A673 (cell line): ENCODE measurements at places on chromosomes 13 and 19. TPM values are rescaled to one million over a fixed set of nuclear protein-coding genes. Genes with fewer than 3 reads are reported as not detected.

DNA sequence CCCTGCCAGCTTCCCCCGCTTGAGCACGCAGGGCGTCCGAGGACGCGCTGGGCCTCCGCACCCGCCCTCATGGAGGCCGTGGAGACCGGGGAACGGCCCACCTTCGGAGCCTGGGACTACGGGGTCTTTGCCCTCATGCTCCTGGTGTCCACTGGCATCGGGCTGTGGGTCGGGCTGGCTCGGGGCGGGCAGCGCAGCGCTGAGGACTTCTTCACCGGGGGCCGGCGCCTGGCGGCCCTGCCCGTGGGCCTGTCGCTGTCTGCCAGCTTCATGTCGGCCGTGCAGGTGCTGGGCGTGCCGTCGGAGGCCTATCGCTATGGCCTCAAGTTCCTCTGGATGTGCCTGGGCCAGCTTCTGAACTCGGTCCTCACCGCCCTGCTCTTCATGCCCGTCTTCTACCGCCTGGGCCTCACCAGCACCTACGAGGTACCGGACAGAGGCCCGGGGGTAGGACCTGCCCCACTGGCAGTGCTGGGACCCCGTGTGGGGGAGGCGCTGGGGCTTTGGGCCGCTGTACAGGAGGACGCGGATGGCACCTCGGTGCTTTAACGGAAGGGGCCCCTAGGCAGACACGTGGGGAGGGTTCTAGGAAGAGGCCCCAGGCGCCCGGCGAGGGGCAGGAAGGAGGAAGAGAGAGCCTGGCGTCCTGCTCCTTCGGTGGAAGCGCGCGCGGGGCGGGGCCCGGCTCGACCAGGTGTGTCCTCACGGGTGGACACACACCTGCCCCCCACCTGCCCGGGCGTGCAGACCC is 681 bp downstream of the SLC5A5 start:
- H3K36me3 ChIP-seq: no peaks in the 10 kb centered on the region
- H3K4me3 ChIP-seq: no peak overlapping the region
- H3K4me1 ChIP-seq: peaks cover 5% of the 10 kb centered on the region
- no peak for DNase-seq
- peaks cover 54% of the 10 kb centered on the region for H3K27me3 ChIP-seq

GRCh38 chr19:11881151-11881800 is 6.3 kb upstream of the ZNF69 start:
- H3K27ac ChIP-seq: no peak overlapping the region
- peak; percentile 76 for DNase-seq
- no peaks in the 10 kb centered on the region for H3K4me1 ChIP-seq

GRCh38 chr13:28590461-28590860 is 68.5 kb upstream of the POMP start:
- H3K27ac ChIP-seq: no peak overlapping the region
- no peaks in the 10 kb centered on the region for H3K36me3 ChIP-seq
- H3K4me1 ChIP-seq: no peaks in the 10 kb centered on the region
- DNase-seq: no peak
- no peak overlapping the region for H3K4me3 ChIP-seq
- H3K27me3 ChIP-seq: no peaks in the 10 kb centered on the region

DNA sequence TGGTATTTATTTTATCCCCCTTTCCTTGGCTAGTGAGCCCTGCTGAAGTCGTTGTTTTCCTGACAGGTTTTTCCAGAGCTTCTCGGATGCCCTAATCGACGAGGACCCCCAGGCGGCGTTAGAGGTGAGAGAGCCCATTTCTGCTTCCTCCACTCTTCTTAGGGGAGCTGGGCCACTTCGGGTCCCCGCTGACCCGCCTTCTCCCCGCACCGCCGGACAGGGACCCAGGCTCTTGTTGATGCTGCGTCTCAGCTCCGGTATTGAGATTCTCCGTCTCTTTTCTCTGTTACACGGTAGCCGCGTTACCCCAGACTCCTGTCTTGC is 306 bp downstream of the SUGT1 start:
- peaks cover 24% of the 10 kb centered on the region for H3K36me3 ChIP-seq
- H3K27me3 ChIP-seq: no peaks in the 10 kb centered on the region
- H3K27ac ChIP-seq: peak overlapping the region; percentile 97
- peak overlapping the region; percentile 84 for H3K4me3 ChIP-seq
- peaks cover 7% of the 10 kb centered on the region for H3K4me1 ChIP-seq

DNA sequence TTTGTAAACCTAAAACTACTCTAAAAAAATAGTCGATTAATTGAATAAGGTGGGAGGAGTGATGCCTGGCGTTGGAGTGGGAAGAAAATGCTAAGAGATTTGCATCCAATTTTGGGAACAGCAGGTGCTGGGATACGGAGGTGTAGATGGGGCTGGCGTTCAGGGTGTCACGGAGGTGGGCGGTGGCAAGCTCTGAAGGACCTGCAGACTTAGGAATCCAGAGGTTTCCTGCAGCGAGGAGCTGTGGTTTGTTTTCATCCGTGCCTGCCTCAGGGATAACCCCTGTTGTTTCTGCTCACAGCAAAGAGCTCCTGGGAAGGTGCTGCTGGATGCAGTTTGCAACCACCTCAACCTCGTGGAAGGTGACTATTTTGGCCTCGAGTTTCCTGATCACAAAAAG is 166.4 kb upstream of the RNF113B start:
- no peaks in the 10 kb centered on the region for H3K27me3 ChIP-seq
- H3K4me3 ChIP-seq: no peak overlapping the region
- peaks cover 6% of the 10 kb centered on the region for H3K4me1 ChIP-seq
- no peak for DNase-seq

DNA sequence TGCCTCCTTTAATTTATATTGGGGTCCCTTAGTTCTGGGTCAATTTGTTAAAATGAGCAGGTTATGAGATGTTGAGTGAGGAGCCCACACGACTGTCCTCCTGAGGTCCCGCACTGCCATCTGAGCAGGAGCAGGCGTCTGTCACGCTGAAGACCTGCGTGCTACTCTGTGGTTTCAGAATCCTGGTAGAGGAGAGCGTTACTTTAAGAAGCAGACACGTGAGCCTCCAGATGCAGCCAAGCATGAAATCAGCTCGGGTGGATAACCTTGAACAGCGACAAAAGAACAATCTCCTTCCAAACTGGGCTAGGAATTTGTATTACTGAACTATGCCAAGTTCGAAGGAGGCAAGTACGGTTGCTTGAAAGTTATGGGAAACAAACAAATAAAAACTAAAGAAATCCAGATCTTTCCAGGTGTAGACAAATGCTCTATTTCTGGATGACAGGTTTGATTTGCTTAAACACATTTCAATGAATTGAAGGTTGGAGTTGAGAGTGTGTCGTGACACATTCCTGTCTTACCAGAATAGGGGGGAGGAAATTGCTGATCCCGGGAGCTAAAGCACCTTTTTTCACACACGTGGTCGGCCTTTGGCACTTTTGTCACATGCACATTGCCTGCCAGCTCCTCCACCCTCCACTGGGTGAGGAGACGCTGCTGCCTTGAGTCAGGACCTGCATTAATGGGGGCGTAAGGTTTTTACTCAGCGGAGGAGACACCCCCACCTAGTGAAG is 945.5 kb upstream of the SLC10A2 start:
- no peak for DNase-seq
- no peaks in the 10 kb centered on the region for H3K4me1 ChIP-seq
- H3K27me3 ChIP-seq: peaks cover 41% of the 10 kb centered on the region
- no peaks in the 10 kb centered on the region for H3K36me3 ChIP-seq
- H3K27ac ChIP-seq: no peak overlapping the region

- no peaks in the 10 kb centered on the region for H3K27me3 ChIP-seq
- DNase-seq: no peak
- peaks cover 55% of the 10 kb centered on the region for H3K36me3 ChIP-seq
- H3K27ac ChIP-seq: no peak overlapping the region
- no peak overlapping the region for H3K4me3 ChIP-seq
Measured at GRCh38 chr19:14159059-14159458, 22.7 kb upstream of the ASF1B start.

GRCh38 chr13:98083507-98083906 is 59.4 kb upstream of the FARP1 start:
- H3K4me3 ChIP-seq: no peak overlapping the region
- no peaks in the 10 kb centered on the region for H3K36me3 ChIP-seq
- H3K4me1 ChIP-seq: peaks cover 6% of the 10 kb centered on the region
- no peak overlapping the region for H3K27ac ChIP-seq

GRCh38 chr13:109785892-109786450 is 412 bp downstream of the IRS2 start:
- peaks cover 29% of the 10 kb centered on the region for H3K4me1 ChIP-seq
- H3K4me3 ChIP-seq: peak overlapping the region; percentile 82
- H3K27ac ChIP-seq: peak overlapping the region; percentile 93
- peaks cover 36% of the 10 kb centered on the region for H3K36me3 ChIP-seq
- no peak for DNase-seq

DNA sequence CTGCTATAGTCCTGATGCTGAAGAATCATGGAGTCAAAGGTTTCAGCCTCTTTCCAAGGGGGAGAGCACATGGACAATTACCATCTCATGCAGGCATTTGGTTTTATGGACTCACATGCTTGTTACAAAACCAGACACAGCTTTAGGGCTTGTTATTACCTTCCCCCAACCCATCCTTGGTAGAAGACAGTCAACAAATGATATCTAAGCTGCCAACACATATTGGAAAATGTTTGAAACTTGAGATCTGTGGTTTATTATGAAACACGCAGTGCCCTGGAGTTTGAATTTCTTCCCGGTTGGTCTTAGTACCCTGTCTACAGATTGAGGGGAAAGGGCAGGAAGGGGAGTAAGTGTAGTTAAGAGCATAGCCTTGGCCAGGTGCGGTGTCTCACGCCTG is 12.5 kb upstream of the CYP2A6 start:
- H3K4me1 ChIP-seq: no peaks in the 10 kb centered on the region
- H3K4me3 ChIP-seq: no peak overlapping the region
- no peaks in the 10 kb centered on the region for H3K36me3 ChIP-seq
- H3K27me3 ChIP-seq: peaks cover under 1% of the 10 kb centered on the region

- H3K4me3 ChIP-seq: no peak overlapping the region
- H3K4me1 ChIP-seq: peaks cover 13% of the 10 kb centered on the region
- no peak for DNase-seq
- H3K27ac ChIP-seq: no peak overlapping the region
- H3K36me3 ChIP-seq: no peaks in the 10 kb centered on the region
- H3K27me3 ChIP-seq: no peaks in the 10 kb centered on the region
Measured at GRCh38 chr13:32960626-32961025, 55.6 kb upstream of the KL start.

GRCh38 chr19:31140717-31141116 is 208.5 kb downstream of the TSHZ3 start:
- peak; percentile 73 for DNase-seq
- H3K4me1 ChIP-seq: peaks cover 15% of the 10 kb centered on the region
- no peak overlapping the region for H3K27ac ChIP-seq
- no peaks in the 10 kb centered on the region for H3K27me3 ChIP-seq
- no peak overlapping the region for H3K4me3 ChIP-seq

The ZNF726 gene
- total RNA-seq: 0.80 TPM in 1 of 2 replicates, not detected in the other

GRCh38 chr13:29106651-29107050 is 286.5 kb downstream of the MTUS2 start:
- H3K36me3 ChIP-seq: no peaks in the 10 kb centered on the region
- H3K27me3 ChIP-seq: no peaks in the 10 kb centered on the region
- no peak for DNase-seq
- no peaks in the 10 kb centered on the region for H3K4me1 ChIP-seq

The RABAC1 gene
- total RNA-seq: 114 and 124 TPM in 2 replicates

GRCh38 chr13:95229855-95230254 is 71.4 kb downstream of the ABCC4 start:
- no peak overlapping the region for H3K27ac ChIP-seq
- H3K4me3 ChIP-seq: no peak overlapping the region
- no peaks in the 10 kb centered on the region for H3K27me3 ChIP-seq
- no peak for DNase-seq
- H3K4me1 ChIP-seq: peaks cover 3% of the 10 kb centered on the region
- H3K36me3 ChIP-seq: no peaks in the 10 kb centered on the region

The HSD17B14 gene
- total RNA-seq: 2.0 and 3.0 TPM in 2 replicates

The TNFRSF19 gene
- 0.06 TPM in 1 of 2 replicates, not detected in the other for total RNA-seq

GRCh38 chr19:7918615-7919421 is 1.3 kb upstream of the SNAPC2 start:
- H3K4me1 ChIP-seq: peaks cover 45% of the 10 kb centered on the region
- peaks cover 12% of the 10 kb centered on the region for H3K27me3 ChIP-seq
- no peak overlapping the region for H3K27ac ChIP-seq
- H3K4me3 ChIP-seq: no peak overlapping the region
- peaks cover 15% of the 10 kb centered on the region for H3K36me3 ChIP-seq

- peaks cover 20% of the 10 kb centered on the region for H3K4me1 ChIP-seq
- no peak for DNase-seq
- no peaks in the 10 kb centered on the region for H3K27me3 ChIP-seq
- no peak overlapping the region for H3K4me3 ChIP-seq
Measured at GRCh38 chr19:30109565-30109964, 167.5 kb downstream of the URI1 start.

DNA sequence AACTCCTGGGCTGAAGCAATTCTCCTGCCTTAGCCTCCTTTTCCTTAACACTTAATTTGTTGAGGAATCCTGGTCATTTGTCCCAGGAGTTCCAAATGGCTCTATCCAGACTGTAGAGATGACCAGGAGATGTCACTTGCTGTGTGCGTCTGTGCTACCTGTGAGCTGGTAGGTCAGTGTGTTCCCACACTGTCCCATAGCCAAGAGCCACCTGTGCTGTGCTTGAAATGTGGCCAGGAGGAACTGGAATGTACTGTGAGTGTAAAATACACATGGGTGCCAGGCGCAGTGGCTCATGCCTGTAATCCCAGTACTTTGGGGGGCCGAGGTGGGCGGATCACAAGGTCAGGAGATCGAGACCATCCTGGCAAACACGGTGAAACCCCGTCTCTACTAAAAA is 29.4 kb upstream of the KDM4B start:
- DNase-seq: no peak
- no peak overlapping the region for H3K27ac ChIP-seq
- no peaks in the 10 kb centered on the region for H3K4me1 ChIP-seq
- peaks cover 83% of the 10 kb centered on the region for H3K36me3 ChIP-seq
- H3K4me3 ChIP-seq: no peak overlapping the region

The CYSLTR2 gene
- total RNA-seq: not detected in 2 replicates

The FXYD3 gene
- not detected in 2 replicates for total RNA-seq

- H3K27ac ChIP-seq: no peak overlapping the region
- no peaks in the 10 kb centered on the region for H3K4me1 ChIP-seq
- H3K36me3 ChIP-seq: no peaks in the 10 kb centered on the region
- DNase-seq: no peak
- H3K4me3 ChIP-seq: no peak overlapping the region
- H3K27me3 ChIP-seq: no peaks in the 10 kb centered on the region
Measured at GRCh38 chr13:71148396-71148795, 718.6 kb downstream of the DACH1 start.

The ZNF616 gene
- 15.7 and 17.1 TPM in 2 replicates for total RNA-seq

The CD22 gene
- not detected in 2 replicates for total RNA-seq

DNA sequence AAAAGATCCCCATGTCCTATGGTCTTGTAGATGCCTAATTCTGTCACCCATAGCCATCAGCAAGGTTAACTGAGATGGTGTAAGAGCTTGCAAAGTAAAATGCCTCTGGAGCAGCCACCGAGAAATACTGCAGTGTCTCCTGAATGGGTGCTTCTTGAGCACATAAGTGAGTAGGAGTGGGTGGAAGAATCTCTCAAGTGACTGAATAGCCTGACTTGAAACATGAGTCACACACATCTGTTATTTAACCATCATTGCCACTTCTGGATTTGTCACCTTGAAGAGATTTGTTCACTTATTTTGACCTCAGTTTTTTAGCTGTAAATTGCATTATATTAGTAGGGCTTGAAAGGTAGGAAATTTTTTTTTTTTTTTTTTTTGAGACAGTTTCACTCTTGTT is 2.3 kb downstream of the ZNF714 start:
- no peaks in the 10 kb centered on the region for H3K27me3 ChIP-seq
- DNase-seq: peak; percentile 46
- peaks cover 16% of the 10 kb centered on the region for H3K36me3 ChIP-seq
- H3K4me3 ChIP-seq: no peak overlapping the region

The TMEM38A gene
- total RNA-seq: 8.3 and 8.6 TPM in 2 replicates

GRCh38 chr13:106530980-106531481 is 4.4 kb downstream of the EFNB2 start:
- H3K4me1 ChIP-seq: peaks cover 1% of the 10 kb centered on the region
- no peak overlapping the region for H3K4me3 ChIP-seq
- DNase-seq: no peak
- H3K36me3 ChIP-seq: no peaks in the 10 kb centered on the region

The OR7A5 gene
- not detected in 2 replicates for total RNA-seq

The ZNF492 gene
- total RNA-seq: not detected in 2 replicates
